ENCODE measurements at places on chromosomes 13 and 19. TPM values are rescaled to one million over a fixed set of nuclear protein-coding genes. Genes with fewer than 3 reads are reported as not detected.
A peak's percentile ranks its signal among the peaks of the same experiment; 100 is the strongest.

The FAM83E gene
- total RNA-seq, result 4.7 TPM

The ETV2 gene
- total RNA-seq, result not detected

- DNase-seq, result peak; percentile 19
Measured at GRCh38 chr13:31322702-31323405, 123.1 kb downstream of the B3GLCT start.

The GARRE1 gene
- total RNA-seq, result 6.3 TPM

- DNase-seq, result no peak
Measured at GRCh38 chr13:112160558-112160957, 93.6 kb downstream of the SOX1 start.

DNA sequence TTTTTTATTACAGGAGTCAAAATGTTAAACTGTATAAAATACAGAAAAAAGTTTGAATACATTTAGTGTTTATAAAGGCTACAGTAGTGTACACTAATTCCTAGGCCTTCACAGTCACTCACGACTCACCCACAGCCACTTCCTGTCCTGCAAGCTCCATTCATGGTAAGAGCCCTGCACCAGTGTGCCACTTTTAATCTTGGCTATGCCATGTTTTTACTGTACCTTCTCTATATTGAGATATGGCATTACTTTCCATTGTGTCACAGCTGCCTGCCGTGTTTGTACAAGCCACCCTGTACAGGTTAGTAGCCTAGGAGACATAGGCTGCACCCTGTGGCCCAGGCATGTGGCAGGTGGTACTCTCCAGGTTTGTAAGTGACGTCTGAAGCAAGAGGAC is 32.1 kb downstream of the C1QTNF9 start:
- peak; percentile 58 for DNase-seq

All from PC-3 (cell line).